ENCODE measurements at places on chromosomes 6 and 20. TPM values are rescaled to one million over a fixed set of nuclear protein-coding genes. Genes with fewer than 3 reads are reported as not detected.

MRPS26 gene
- total RNA-seq = 107 TPM

OR12D3 gene
- not detected for total RNA-seq

HLA-DQB2 gene
- not detected for total RNA-seq

CRIP3 gene
- 0.51 TPM for total RNA-seq

PTGIS gene
- total RNA-seq = 0.02 TPM

TAGAP gene
- total RNA-seq = not detected

MEP1A gene
- not detected for total RNA-seq

TULP1 gene
- total RNA-seq = not detected

CCN5 gene
- 27.5 TPM for total RNA-seq

EYA2 gene
- total RNA-seq = 2.5 TPM

TMEM200A gene
- total RNA-seq = not detected

KHDRBS2 gene
- not detected for total RNA-seq

LZTS3 gene
- total RNA-seq = 5.3 TPM

MOCS3 gene
- 5.7 TPM for total RNA-seq

TRIM40 gene
- total RNA-seq = not detected

IL17F gene
- total RNA-seq = not detected

Data from A549 treated with Mapracorat at 1 μM for 4 hours (cell line).